ENCODE measurements at places on chromosomes 1 and 21.

DNA sequence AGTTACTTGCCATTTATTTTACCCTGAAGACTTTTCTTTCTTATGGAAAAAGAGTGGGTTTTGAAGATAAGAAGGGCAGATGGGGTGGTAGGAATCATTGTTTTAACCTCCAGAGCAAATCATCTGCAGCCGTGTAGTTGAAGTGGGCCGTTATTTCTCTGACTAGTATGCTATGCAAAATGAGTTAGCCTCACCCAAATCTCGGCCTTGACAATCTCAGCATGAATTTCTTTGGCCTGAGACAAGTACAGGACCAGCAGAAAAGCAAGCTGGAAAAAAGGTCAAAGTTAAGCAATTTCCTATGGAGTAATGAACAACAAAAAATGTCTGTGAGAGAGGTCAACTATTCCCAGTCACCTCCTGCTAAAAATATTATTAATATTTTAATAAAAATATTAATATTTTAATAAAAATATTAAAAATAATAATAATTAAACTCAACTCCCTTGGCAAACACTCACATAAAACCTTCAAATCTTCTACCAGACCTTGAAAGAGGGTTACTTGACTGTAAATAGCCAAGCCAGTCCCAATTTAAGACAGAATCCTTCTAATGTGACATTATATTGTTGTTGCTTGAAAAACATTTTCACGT is 6.8 kb upstream of the TEKT2 start:
- DNase-seq: no peak

- no peak for DNase-seq
These were observed 119.0 kb upstream of the NRIP1 start for GRCh38 chr21:15183813-15184257.

DNA sequence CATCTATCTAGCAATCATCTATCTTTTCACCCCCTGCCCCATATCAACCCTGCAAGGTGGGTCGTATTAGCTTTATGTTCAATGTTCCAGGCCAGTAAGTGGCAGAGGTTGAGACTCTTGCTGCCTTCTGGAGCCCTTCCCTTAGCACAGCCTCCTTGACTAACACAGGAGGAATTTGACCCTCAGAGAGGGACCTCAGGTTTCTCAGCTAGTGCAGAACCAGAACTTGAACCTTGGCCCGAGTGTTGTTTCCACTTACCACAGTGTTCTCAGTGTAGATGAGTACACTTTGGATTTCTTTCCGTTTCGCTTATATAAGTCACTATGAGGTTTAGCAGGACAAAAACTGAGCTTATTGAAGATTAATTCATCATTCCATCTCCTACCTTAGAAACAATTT is 11.1 kb upstream of the ATF3 start:
- no peak for DNase-seq

- DNase-seq: no peak
These were observed 11.3 kb upstream of the SYT6 start for GRCh38 chr1:114164840-114165543.

GRCh38 chr1:233135833-233136232 is 159.7 kb downstream of the PCNX2 start:
- DNase-seq: no peak
